ENCODE measurements at places on chromosomes 4 and X. TPM values are rescaled to one million over a fixed set of nuclear protein-coding genes. Genes with fewer than 3 reads are reported as not detected.

LGI2 gene
- total RNA-seq = not detected

CXCL1 gene
- not detected for total RNA-seq

TEX13C gene
- not detected for total RNA-seq

TMEM255A gene
- not detected for total RNA-seq

VEGFC gene
- total RNA-seq = not detected

POLN gene
- 3.3 TPM for total RNA-seq

ZNF827 gene
- total RNA-seq = 14.4 TPM

TSPAN6 gene
- not detected for total RNA-seq

TMSB15A gene
- 0.42 TPM for total RNA-seq

CAPN6 gene
- total RNA-seq = not detected

- DNase-seq = no peak
Observed at GRCh38 chr4:8742546-8742945, 129.1 kb downstream of the HMX1 start.

DNA sequence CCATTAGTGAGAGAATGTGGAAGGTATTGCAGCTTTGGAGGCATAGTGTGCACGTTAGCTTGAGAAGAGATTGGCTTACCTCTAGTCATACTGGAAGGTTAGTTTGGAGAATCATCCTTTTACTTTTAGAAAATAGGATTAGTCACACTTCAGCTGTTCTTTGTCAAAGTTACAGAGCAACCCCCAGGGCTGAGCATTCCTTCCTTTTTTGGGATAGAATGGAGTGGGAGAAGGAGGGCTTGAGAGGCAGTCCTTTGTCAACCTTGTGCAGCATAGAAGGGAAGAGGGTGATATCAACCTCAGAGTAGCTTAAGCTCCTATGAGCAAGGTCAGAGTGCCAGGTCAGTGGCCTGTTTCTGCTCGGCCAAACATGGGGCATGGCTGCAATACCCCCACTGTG lies 8.6 kb upstream of the MBNL3 start:
- DNase-seq = no peak

GRCh38 chr4:169144061-169144600 lies 126.6 kb downstream of the SH3RF1 start:
- no peak for DNase-seq

DNA sequence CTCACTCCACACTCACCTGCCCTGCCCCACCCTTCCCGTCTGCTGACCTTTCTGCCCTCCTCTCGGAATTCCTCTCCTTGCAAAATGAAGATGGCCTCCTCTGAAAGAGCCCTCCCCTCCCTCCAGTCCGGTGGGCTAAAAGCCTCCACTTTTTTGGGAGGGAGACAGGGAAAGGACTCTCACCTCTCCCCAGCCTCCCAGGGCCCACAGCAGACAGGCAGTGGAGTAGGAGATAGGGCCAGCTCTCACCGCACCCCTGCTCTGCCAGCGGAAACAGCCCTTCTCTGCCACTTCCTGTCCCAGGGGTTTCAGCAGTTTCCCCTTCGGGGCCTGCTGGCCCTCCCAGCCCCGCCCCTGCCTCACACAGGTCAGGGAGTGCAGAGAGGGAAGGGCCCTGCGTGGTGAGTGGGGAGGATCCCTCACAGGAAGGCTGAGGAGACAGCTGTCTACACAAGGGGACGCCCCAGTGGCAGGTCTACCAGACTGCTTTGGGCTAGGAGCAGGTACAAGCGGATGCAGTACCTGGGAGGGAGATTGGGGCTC lies 18.2 kb downstream of the ELF4 start:
- peak; percentile 92 for DNase-seq

GRCh38 chr4:13548984-13549546 lies 4.8 kb upstream of the NKX3-2 start:
- peak; percentile 84 for DNase-seq

DNA sequence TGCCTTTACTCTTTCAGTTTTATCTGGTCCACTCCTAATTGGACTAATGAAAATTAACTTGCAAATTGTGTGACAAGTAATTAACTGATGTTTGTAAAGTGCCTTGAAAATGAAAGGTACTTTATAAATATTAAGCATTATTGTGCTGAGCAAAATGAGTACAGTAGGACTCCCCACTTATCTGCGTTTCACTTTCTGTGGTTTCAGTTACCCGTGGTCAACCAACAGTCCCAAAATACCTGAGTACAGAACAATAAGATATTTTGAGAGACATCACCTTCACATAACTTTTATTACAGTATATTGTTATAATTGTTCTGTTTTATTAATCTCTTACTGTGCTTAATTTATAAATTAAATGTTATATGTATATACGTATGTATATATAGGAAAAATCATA lies 27.4 kb upstream of the JADE3 start:
- DNase-seq = no peak

DNA sequence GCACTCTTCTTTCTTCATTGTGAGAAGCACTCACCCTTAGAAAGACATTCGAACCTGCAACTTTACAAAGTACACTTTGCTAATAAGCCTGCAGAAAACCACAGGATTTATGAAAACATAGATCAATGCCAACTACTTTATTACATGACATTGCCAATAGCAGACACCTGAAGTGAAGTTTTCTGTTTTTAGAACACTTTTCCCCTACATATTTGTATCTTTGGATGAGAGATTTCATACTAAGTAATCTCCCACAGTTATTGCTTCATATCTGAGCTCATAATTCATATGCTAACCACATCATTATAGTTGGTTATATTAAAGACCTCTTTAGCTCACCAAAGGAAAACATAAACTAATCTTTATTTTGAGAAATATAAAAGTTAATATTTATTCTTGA lies 276.5 kb upstream of the CTSO start:
- DNase-seq = no peak

GRCh38 chr4:48963042-48963679 lies 22.9 kb upstream of the CWH43 start:
- DNase-seq = peak; percentile 88

DNA sequence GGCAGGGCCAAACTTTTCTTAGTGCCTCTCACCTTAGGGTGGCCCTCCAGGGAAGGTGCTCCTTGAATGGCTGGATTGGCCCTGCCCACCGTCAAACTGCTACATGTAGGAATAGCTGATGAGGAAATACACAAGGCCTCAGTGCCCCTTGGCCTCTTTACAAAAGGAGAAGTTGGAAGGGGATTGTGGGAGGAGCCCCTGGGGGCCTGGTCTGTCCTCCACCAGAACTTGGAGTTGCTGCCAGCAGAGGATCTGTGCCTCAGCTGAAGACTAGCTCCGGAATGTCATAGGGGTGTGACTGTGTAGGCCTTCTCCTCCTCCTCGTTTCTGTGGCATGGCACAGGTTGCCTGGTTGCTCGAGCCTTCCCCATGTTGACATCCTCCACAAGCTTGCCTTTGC lies 142.7 kb downstream of the AMMECR1 start:
- DNase-seq = no peak

GRCh38 chrX:56232221-56233082 lies at the start of gene KLF8:
KLF8 (plus strand) TSS chrX:56232356; CDS start chrX:56233335, 979 bp downstream.
- DNase-seq = peak; percentile 54

GRCh38 chr4:42306221-42307109 lies 90.8 kb upstream of the SHISA3 start:
- no peak for DNase-seq

DNA sequence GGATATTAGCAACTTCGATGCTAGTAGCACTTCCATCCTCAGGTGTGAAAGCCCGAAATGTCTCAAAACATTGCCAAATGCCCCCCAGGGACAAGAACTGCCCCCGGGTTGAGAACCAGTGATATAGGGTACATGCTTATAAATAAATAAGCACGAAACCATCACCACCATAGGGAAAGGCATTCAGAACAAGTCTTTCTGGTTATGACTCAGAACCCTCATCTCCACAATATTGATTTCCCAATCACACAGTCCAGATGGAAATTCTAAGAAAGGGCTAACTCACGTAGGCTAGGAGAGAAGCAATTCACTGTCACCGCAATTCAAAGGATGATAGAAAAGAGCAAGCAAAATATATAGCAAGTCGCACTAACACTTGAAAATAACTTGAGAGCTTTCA lies 84.8 kb downstream of the ANOS1 start:
- no peak for DNase-seq

- no peak for DNase-seq
Observed at GRCh38 chrX:46665232-46666152, 91.9 kb downstream of the CHST7 start.

GRCh38 chr4:182062936-182063335 lies 180.3 kb upstream of the TENM3 start:
- no peak for DNase-seq

DNA sequence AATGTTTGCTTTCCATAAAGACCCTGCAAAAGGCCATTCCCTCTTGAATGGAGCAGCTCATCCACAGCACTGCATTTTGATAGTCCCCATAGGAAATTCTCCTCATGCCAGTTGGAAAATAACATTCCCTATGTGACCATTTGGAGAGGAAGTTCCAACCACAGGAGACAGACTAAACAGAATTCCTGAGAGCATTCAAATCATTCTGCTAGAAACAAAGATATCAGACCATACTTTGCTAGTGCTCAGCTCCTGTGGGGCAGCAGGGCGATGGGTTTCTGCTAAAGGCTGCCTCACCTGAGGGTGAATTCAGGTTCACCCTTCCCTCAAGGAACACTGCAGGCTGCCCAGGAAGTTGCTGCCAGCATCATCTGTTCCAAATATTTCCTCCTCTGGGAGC lies 58.8 kb downstream of the LNX1 start:
- no peak for DNase-seq

- peak; percentile 67 for DNase-seq
Observed at GRCh38 chrX:45806410-45807121, 605.9 kb upstream of the DIPK2B start.

- no peak for DNase-seq
Observed at GRCh38 chrX:53184836-53185235, 40.2 kb downstream of the KDM5C start.

DNA sequence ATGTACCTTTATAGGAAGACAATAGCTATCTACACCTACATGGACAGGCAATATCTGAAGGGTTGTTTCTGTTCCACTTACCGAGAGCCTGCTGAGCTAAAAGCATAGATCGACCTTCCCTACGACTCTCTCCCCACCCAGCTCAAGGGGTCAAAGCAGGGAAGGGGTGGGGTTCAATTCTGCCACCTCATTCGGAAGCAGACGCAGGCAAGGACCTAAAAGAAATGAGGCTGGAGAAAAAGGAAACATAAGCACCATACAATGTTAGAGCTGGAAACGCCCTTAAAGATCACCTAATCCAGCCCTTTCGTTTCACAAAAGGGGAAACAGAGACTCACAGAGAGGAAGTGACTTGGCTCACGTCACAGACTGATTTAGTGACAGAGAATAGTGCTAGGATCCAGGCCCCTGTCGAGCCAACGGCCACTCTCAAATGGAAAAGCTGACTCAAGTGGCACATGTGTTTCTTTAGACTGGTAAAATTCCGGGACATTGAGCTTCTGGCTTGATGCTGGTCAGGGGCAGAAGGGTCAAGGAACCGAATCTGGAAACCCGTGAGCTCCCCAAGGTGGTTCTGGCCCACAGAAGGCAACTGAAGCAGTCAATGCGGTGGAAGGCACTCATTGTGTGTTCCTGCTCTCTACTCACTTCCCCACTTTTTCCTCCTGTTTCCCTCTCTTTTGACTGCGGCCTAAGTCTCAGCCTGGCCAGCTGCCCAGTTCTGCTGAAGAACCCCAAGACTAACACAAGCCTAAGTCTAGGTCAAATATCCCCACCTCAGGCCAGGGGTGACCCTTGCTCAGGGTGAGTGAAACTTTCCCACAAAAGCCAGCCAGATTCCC lies 7.5 kb downstream of the SEPTIN6 start:
- peak; percentile 60 for DNase-seq

DNA sequence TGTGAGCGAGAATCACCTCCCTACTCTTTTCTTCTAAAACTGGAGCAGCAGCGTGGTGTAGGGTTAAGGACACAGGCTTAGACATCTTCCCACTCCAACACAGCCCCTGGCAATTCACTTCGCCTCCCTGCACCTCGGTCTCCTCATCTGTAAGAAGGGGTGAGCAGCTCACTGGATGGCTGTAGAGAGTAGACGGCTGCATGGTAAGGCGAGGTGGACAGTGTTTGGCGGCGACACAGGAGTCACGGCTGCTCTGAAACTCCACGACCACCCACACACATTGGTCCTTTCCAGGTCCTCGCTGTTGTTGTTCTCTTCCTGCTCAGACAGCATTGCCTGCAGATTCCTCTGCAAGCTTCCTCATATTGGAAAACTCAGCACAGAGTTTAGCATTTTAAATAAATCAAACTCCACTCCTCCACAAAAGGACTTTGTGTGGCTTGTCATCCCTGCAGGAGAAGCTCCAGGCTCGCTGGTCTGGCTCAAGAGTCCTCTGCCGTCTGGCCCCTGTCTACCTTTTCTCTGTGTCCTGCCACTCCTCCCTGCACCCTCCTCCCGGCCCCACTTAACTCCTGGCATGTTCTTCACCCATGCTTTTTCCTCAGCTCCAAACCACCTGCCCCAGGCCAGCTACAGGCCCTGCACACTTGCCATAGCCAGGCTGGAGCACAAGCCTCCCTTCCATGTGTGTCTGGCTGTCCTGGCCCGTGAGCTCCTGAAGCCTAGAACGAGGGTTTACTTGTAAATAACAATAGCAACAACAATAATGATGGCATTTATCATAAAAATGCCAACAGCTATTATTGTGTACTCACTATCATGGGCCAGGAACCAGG lies 41.3 kb upstream of the CRMP1 start:
- no peak for DNase-seq

GRCh38 chr4:68466185-68466584 lies 18.9 kb downstream of the TMPRSS11E start:
- DNase-seq = no peak

DNA sequence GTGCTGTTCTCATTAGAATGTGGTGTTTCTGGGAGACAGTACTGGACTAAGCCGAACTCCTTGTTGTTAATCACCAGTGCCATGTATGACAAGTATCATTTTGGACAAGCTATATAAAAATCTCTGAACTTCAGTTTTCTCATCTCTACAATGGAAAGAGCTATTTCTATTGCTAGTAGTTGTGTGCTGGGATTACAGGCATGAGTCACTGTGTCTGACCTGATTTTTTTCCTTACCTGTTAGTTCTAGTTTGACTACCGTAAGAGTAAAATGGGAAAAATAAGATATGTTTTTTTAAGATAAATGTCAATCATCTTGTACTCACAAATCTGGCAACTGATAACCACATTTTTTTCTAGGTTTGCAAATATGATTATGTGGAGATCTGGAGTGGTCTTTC lies 192.3 kb downstream of the TLL1 start:
- DNase-seq = no peak

DNA sequence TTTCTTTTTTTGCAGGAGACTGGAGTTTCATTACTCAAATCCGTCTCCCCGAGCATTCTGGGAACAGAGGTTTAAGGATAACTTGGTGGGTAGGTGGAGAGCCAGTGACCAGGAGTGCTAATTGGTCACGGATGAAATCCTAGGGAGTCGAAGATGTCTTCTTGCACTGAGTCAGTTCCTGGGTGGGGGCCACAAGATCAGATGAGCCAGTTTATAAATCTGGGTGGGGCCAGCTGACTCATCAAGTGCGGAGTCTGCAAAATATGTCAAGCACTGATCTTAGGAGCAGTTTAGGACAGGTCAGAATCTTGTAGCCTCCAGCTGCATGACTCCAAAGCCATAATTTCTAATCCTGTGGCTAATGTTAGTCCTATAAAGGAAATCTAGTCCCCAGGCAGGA lies 741.3 kb downstream of the PCDH7 start:
- DNase-seq = no peak

- no peak for DNase-seq
Observed at GRCh38 chr4:44210750-44211149, 237.9 kb downstream of the KCTD8 start.

- DNase-seq = no peak
Observed at GRCh38 chr4:177282284-177282835, 27.3 kb upstream of the NEIL3 start.

- DNase-seq = no peak
Observed at GRCh38 chr4:127604949-127605709, 27.6 kb upstream of the INTU start.

Data from activated CD4-positive, alpha-beta T cell treated with anti-CD3 and anti-CD28 coated beads, Interleukin-2, amount 10 ng/mL, durations not matched to agents 7 days and 5 days (primary cell).